ENCODE measurements at places on chromosomes 13 and 19. TPM values are rescaled to one million over a fixed set of nuclear protein-coding genes. Genes with fewer than 3 reads are reported as not detected.

GRCh38 chr13:86135856-86136255 is 336.6 kb upstream of the SLITRK6 start:
- DNase-seq, result no peak

DNA sequence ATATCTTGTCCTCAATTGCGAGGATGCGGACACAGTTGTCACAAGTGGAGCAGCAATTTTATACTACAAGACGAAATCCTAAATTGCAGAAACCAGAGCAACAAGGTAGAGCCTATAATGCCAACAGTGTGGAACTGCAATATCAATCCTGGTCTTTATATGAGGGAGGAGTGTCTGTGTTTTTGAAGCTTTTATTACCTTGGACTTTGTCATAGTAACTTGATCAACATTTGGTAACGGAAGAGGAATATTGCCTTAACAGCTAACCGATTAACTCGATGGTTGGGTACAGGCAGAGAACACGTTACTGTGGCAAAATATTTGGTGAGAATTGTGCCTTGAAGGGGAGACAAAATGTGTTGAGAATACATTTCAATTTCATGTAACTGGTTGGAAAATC is 661.5 kb downstream of the FGF9 start:
- no peak for DNase-seq

DNA sequence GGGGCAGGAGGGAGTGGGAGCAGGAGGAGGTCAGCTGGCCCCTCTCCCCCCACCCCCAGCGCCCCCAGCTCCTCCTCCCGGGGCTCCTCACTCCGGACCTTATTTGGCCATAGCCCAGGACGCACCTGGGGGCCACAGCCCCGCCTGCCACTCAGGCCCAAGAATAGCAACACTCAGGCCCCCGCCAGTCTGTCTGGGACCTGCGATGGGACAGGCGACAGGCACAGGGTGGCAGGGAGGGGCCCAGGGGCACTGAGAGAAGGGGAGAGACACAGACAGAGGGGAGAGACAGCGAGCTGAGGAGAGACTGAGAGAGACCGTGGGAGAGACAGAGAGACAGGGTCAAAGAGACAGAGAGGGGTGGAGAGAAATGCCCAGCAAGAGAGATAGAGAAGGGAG is 10.2 kb downstream of the JOSD2 start:
- no peak for DNase-seq

GRCh38 chr19:19278315-19278714 is 5.2 kb upstream of the TM6SF2 start:
- DNase-seq, result no peak

DNA sequence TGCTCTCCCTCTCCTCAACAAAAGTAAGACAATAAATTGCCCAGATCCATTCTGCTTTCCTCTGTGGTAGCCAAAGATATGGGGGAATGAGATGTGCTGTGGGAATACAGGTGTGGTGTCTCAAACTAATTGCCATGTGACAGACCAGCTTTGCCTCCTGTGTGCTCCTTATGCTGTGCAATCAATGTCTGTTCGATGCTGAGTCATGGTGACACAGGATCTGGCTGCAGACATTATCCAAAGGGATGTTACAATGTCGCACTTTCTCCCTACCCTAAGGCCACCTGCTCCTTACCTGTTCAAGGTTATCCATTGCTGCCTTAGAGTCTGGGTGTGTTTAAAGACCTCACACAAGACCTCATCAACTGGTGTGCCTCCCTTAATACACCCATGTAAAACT is 32.5 kb downstream of the FGF14 start:
- DNase-seq, result no peak

DNA sequence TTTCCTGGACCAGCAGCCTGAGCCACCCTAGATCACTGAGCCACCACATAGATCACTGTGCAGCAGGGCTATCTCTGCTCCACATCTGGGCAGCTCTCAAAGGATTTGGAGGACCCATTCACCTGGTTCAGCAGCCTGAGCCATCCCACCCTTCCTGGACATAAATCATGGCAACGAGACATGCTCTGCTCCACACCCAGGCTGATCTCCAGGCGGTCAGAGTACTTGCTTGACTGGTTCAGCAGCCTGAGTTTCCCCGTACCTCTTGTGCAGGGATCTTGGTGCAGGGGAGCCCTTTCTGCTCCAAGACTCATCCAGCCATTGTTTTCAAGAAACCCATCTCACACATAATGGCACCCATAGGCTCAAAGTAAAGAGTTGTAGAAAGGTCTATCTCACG is 195.3 kb downstream of the LIG4 start:
- DNase-seq, result no peak

- no peak for DNase-seq
These were observed 13.2 kb upstream of the AKAP11 start for GRCh38 chr13:42258747-42259146.

- DNase-seq, result no peak
These were observed 13.7 kb upstream of the SLC35E1 start for GRCh38 chr19:16585808-16586476.

GRCh38 chr13:36210738-36211137 is 3.6 kb downstream of the SOHLH2 start:
- no peak for DNase-seq

DNA sequence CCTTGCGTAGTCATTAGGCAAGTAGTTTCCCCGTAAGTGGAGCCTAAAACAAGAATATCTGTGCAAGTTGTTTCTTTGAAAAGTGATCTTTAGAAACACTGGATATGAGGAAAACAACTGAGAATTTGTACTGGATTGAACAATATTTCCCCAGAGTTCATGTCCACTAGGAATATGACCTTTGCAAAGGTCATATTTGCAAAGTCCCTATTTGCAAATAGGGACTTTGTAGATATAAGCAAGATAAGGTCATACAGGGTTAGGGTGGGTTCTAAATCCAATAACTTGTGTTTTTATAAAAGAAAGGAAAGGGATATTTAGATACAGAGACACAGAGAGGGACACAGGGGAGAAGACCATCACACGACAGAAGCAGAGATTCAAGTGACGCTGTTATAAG is 489.2 kb upstream of the ATXN8OS start:
- DNase-seq, result no peak

GRCh38 chr13:23928985-23929384 is 31.7 kb upstream of the C1QTNF9B start:
- no peak for DNase-seq

- no peak for DNase-seq
These were observed 381.6 kb downstream of the EFNB2 start for GRCh38 chr13:106153876-106154275.

DNA sequence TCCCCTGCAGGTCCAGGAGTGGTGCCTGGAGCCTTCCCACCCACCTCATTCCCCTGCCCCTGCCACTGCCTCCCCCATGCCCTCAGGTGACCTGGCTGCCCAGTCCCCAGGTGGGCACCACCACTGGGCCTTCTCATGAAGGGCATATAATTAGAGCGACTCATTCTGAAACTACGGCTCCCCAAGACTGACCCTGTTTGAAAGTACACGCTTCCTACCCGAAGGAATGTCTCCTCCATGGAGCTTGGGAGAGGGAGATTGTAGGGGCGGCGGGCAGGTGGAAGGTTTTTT is 52.6 kb downstream of the GPR12 start:
- DNase-seq, result no peak

Gene LGI4
- 0.18 TPM for total RNA-seq

Gene APOC4
- total RNA-seq, result not detected

Gene FPR3
- 1.3 TPM for total RNA-seq

Gene C19orf67
- total RNA-seq, result 0.42 TPM

Gene TEKTIP1
- 1.0 TPM for total RNA-seq

Gene WDR62
- 15.8 TPM for total RNA-seq

Gene PABPC3
- 0.97 TPM for total RNA-seq
